ENCODE measurements at places on chromosomes 1 and 21. TPM values are rescaled to one million over a fixed set of nuclear protein-coding genes. Genes with fewer than 3 reads are reported as not detected.

Gene SLAMF7
- polyA plus RNA-seq = 1.5 TPM

GRCh38 chr21:37758982-37759381 lies 157.3 kb downstream of the KCNJ6 start:
- DNase-seq = no peak

GRCh38 chr1:205541161-205541886 lies 36.9 kb downstream of the CDK18 start:
- no peak for DNase-seq

- no peak for DNase-seq
Observed at GRCh38 chr1:899636-900317, 23.9 kb upstream of the SAMD11 start.

Gene CKS1B
- 54.9 TPM for polyA plus RNA-seq

- no peak for DNase-seq
Observed at GRCh38 chr1:103110701-103111100, 2.4 kb upstream of the COL11A1 start.

DNA sequence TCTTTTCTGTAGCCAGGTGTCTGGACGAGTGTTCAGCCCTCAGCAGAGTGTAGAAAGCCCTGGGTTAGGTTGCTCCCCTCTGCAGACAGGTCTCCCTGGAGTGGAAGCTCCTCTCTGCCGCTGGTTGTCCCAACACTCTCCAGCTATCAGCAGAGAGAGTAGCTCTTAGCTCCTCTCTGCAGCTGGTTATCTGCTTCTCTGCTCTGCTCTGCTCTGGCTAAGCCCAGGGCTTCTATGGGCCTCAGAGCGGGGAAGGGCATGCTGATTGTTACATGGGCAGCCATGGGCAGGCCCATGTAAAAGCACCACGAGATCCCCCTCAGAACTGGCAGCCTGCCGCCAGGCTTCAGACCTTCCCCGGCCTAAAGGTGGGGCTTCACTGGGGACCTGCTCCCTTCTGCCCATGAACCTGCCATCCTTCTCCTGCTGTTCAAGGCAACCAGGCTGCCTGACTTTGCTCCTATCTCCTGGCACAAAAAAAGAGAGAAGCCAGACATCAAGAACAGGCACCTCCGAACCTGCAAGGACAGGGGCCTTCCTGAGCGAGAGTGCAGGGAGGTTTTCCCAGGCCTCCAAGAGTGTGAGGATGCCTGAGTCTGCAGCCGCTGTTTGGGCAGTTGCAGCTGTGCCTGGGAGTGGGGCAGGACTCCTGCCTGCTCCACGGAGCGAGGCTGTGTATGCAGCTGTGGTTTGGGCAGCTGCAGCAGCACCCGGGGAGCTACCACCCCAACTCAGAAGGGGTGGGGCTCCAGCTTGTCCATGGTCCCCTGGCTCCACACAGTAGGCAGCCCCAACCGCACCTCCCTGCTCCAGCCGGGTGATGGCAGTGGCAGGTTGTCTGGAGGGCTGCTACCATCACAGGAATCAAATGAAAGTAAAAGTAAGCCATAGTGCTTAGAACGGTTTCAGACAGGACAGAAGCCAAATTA lies 973.7 kb downstream of the LTN1 start:
- DNase-seq = no peak

Gene OR2T35
- not detected for polyA plus RNA-seq
